Vagina (tissue), 2 donors: ENCODE measurements at places on chromosomes 6 and 20. TPM values are rescaled to one million over a fixed set of nuclear protein-coding genes. Genes with fewer than 3 reads are reported as not detected.

DNA sequence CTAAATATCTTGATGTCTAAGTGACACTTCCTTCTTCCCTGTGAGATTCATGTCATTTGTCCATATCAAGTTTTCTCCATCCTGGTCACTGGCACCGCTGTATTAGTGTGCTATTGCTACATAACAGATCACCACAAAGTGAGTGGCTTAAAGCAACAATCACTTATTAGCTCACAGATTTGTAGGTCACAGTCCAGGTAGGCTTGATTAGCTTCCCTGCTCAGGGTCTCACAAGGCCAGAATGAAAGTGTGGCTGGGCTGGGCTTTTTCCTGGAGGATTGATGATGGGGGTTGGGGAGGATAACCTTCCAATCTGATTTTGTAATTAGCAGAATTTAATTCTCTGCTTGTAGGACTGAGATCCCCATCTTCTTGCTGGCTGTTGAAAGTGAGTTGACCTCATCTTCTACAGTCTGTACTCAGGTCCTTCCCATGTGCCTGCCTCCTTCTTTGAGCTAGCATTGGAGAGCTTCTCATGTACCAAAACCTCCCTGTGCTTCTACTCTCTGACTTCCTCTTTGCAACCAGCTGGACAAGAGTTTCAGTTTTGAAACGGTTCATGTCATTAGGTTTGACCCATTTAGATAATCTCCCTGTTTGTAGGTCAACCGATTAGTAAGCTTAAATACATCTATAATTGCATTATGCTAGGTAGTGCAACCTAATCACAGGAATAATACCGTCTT is 152.4 kb upstream of the MAN1A1 start:
- no peak for DNase-seq

DNA sequence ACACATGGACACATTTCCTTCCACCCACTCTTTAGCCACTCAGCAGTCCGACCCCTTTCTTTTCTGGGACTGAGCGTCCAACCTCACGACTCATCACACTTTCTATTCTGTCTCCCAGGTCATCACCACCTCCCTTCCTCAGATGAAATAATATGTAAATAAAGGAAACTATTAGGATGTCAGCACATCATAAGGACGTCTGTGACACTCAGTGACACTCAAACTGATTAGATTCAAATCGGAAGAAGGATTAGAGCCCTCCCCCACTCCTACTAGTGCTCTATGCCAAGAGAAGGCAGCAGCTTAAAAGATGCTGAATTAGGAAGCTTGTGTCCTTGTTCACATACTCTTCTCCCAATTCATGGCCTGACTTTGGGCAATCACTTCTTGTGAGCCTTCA is 113.6 kb downstream of the TNFRSF21 start:
- DNase-seq: no peak

GRCh38 chr6:158154816-158155215 is 13.2 kb downstream of the SERAC1 start:
- DNase-seq: no peak

DNA sequence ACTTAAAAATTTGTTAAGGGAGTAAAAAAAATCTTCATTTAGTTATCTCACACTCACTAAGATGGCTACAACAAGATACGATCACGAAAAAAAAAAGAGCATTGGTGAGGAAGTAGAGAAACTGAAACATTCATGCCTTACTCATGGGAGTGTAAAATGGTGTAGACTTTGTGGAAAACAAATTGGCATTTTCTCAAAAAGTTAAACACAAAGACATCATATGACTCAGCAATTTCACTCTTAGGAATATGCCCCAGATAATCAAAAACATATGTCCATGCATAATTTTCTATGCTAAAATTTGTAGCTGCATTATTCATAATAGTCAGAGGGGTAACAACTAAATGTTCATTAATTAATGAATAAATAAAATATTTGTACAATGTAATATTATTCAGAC is 120.9 kb upstream of the IRAK1BP1 start:
- no peak for DNase-seq

- no peak for DNase-seq
Measured at GRCh38 chr6:45643126-45643525, 265.4 kb upstream of the SUPT3H start.

The FERMT1 gene
- total RNA-seq: 9.8 TPM

DNA sequence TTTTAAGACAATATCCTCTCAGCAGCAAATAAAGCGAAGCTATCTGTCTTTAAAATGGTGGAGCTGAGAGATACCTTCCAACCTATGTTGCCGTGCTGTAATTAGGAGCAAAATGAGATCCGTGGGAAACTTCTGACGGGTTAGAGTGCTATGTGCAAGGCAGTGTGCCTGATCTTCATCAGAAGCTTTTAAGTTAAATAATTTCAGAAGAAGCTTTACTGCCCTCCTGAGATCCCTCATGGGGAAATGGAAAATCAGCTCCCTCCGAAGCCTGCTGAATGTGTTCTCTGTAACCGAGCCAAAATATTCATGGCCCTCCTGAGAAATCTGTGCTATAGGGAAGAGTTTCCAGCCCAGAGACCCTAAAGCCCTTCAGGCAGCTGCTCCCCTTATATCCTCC is 43.7 kb upstream of the TBC1D7 start:
- DNase-seq: no peak

The VNN1 gene
- 2.0 TPM for total RNA-seq

DNA sequence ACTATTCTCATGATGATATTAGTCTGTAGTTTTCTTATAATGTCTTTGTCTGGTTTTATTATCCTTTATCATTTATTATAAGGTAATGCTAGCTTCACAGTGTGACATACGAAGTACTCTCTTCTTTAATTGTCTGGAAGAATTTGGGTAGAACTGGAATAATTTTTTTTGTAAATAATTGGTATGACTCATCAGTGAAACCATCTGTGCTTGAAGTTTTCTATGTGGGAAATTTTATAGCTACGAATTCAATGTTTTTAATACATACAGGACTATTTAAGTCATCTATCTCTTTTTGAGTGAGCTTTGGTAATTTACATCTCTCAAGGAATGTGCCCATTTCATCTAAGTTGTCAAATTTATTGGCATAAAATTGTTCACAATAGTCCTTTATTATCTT is 86.3 kb downstream of the SOD2 start:
- DNase-seq: no peak

The B3GALT4 gene
- total RNA-seq: 14.0 TPM

DNA sequence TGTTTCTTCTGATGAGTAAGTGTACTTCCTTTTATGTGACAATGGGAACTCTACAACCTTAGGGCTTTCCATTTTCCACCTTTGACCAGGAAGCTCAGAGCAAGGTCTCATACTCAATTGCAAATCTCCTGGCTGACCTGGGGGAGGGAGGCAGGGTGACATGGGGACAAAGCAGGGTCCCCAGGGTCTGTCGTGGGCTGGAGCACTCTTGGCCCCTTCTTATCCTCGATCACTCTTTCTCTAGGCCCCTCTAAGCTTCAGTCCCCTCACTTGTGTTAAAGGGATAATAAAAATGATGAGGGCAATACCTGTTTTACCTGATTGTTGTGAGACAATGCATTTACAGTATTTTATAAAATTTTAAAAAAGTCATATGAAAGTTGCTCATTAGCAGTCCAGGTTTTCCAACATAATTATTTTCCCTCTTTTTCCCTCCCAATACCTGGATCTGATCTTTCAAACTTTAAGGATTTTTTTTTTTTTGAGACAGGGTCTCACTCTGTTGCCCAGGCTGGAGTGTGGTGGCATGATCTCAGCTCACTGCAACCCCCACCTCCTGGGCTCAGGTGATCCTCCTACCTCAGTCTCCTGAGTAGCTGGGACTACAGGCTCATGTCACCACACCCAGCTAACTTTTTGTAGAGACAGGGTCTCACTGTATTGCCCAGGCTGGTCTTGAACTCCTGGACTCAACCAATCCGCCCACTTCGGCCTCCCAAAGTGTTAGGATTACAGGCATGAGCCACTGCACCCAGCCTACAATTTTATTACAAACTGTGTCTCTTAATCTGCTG is 8.4 kb upstream of the FAM83C start:
- DNase-seq: no peak

The KIAA0408 gene
- total RNA-seq: 4.7 TPM

DNA sequence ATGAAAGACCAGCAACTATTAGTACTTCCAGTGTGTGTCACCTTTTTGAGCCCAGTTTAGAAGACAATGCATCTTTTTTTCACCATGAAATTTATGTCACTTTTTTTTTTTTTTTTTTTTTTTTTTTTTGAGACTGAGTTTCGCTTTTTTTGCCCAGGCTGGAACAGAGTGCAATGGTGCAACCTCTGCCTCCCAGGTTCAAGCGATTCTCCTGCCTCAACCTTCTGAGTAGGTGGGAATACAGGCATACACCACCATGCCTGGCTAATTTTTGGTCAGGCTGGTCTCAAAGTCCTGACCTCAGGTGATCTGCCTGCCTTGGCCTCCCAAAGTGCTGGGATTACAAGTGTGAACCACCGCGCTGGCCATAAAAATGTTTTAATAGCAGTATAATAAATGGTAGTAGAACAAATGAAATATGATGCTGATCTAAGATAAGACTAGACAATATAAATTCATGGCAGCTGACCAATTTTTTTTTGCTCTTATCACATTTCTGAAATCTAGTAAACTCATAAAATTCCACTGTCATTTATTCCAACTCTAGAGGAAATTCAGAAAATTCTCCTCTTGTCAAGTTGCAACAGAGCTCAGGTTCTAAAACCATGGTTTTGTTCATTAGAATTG is 21.3 kb downstream of the NHSL1 start:
- DNase-seq: no peak

GRCh38 chr6:123804787-123805540 is 1.3 kb downstream of the NKAIN2 start:
- no peak for DNase-seq

- DNase-seq: no peak
Measured at GRCh38 chr20:21767739-21768223, 62.3 kb downstream of the PAX1 start.

DNA sequence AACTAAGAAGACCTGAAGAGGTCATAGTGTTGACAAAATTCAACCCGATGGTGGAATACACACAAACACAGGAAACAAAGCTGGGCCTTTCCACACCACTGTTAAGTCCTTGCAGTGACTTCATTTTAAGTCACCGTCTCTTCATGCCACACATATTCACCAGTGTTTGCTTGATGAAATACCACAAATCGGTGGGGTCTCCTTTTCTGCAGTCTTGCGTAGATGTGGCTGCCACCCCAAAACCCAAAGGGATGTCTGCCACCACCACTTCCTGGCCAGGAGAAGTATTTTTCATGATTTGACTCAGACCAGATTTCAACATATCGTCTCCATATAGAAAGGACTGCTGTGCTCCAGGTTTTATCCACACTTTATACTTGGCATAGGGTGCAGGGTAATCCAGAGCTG is 11.0 kb upstream of the COL10A1 start:
- no peak for DNase-seq

The RAD21L1 gene
- total RNA-seq: not detected

The RIMS1 gene
- total RNA-seq: 5.2 TPM

- no peak for DNase-seq
Measured at GRCh38 chr6:38636027-38636426, 3.7 kb downstream of the BTBD9 start.

DNA sequence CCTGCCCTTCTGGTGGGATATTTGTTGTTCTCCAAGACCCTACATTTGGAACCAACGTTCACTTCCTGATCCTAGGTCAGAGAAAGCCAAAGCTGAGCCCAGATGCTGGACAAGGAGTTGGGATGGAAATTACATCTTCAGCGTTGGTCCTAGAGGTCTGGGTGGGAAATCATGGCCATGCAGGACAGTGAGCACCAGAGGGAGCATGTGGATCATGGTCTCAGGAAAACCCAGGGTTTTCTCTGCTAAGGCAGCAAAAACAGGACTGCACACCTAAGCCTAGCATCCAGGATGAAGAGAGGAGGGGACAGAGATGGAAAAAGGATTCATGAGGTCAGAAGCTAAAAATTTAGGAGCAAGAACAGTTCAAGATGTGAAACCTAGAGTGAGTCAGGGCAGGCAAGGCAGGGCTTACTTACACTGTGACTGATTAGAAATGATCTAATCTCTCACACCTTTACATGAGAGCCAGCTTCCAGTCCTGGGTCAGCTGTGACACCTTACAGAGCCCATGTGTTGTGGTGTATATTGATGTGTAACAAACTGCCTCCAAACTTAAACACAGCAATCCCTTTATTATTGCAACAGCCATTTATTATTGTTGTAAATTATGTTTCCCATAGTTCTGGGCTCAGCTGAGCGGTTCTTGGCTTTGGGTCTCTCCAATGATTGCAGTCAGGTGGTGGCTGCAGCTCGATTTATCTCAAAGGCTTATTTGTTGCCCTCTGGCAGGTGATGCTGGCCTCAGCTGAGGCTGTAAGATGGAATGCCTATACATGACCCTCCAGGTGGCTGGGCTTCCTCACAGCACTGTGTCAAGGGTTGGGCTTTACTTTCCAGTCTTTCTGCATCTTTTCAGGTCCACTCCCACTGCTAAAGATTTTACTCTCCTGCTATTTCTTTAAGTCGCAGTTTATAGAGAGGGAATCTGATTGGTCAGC is 6.5 kb downstream of the C20orf202 start:
- no peak for DNase-seq

GRCh38 chr6:157885211-157885788 is 62.3 kb downstream of the SNX9 start:
- no peak for DNase-seq

DNA sequence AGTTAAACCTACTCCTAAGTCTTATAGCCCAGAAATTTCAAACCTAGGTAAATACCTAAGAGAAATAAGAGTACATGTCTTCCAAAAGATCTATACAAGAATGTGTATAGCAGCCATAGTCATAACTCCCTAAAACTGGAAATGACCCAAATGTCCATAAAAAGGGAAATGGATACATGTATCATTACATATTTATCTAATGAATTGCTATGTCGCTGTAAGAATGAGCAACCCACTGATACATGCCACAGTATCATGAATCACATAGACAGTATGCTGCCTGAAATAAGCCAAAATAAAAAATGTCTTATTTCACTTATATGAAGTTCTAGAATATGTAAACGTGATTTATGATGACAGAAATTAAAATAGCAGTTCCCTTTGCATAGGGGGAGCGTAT is 679.5 kb downstream of the MAFB start:
- DNase-seq: no peak

- DNase-seq: no peak
Measured at GRCh38 chr6:55756531-55757031, 118.8 kb downstream of the BMP5 start.

GRCh38 chr6:4907602-4908001 is 96.2 kb downstream of the RPP40 start:
- DNase-seq: no peak

The OR2J3 gene
- total RNA-seq: not detected

The ASIP gene
- not detected for total RNA-seq

DNA sequence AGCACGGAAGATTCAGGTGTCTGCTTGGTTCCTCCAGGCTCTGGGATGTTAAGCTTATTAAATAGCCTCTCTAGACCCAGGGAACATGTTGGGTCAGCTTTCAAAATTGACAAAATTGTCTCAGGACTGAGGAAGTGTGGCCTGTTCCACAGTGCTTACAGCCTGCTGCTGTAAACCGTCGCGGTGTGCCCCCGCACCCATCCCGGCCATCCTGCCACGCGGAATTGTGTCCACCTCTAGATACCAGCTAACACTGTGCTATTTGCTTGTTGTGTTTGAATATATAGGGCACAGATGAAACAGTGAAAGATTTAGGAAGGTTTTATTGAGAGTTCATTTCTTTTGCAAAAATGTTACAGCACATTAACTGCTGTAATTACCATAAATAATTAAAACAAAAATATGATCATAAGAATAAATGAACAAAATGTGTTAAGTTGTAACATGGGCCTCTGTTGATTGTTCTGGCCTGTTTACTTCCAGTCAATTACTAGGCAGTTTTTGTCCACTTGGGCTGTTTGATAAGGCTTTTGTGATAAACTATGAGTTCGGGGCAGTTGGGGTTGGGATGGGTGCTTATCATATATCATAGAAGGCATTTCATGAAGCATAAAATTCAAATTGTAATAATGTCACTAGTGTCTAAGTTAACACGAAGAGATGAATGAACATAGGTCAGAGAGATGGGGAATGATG is 77.4 kb downstream of the ARID1B start:
- no peak for DNase-seq

The PRPH2 gene
- total RNA-seq: not detected

The GDAP1L1 gene
- not detected for total RNA-seq
